ENCODE measurements at places on chromosomes 3 and 15.
A peak's percentile ranks its signal among the peaks of the same experiment; 100 is the strongest.

DNA sequence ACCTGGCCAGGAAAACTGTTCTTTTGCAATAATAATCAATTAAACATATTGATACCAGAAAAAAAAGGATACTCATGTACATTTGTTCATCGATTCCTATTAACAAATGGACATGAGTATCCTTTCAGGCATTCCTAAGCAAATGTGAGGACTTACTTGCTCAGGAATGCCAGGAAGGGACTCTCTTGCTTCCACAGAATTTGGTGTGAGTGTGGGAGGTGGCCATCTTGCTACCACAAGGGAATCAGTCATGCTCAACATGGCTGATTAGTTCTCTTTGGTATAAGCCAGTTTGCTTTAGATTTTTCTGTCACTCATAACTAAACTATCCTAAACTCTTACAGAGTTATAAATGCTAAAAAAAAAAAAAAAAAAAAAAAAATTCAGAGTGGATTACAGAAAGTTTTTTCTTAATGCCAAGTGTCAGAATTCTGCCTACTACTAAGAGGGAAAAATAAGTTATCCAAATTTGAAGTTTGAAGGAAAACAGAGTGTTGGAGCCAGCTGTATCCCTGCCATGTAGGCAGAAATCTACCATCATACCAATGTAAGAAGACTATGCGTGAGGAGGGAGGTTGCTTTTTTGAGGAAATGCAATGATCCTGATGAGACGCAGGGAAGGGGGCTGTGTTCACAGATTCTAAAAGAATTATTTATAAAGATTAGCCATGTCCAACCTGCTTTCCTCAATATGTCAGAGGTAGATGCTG lies 98.7 kb downstream of the PLD1 start:
- peak; percentile 60 for DNase-seq

DNA sequence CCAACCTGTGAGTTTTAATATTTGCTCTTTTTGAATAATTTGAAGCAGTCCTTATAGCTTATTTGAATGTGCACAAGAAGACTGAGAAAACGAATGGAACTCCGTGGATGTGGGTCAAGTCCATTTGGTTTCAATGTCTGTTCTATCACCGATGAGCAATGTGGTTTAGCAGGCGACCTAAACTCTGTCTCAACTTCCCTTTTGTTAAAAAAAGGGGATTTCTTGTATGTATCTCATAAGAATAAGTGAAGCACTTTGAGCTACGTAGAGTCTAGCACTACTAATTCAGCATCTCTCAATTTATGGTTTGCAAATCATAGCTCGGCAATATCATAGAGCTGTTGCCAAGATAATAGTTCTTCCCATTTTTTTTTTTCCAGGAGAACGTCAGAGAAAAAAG lies 4.6 kb upstream of the SKIL start:
- DNase-seq = no peak

GRCh38 chr3:57929988-57930387 lies 78.2 kb upstream of the FLNB start:
- DNase-seq = no peak

DNA sequence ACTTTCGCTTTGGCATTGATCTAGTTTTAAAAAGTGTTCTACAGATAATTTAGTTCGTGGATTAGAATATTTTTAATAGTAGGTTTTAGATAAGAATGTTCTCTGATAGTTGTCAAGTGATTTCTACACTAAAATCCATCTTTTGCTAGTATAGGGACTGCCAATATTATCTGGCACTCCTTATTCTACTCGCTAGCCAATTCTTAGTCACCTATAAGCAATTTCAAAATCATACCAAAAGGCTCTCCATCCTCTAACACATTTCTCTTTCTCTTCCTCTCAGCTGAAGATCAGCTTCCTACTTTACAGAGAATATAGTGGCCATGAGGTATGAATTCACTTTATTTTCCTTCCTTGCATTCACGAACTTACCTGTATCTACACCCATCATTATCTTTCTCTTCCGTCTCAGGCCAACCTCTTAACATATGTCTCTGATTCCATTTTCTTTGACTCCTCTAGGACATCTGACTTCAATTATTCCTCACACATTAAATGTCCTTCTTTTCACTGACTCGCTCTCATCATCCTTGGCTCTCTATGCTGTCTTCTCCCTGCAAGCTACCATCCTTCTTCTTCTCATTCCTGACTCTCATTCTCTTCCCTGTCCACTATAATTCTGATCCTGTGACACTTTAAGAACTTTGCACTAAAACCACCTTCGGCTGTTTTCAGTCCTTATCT lies 35.5 kb downstream of the C3orf80 start:
- no peak for DNase-seq

DNA sequence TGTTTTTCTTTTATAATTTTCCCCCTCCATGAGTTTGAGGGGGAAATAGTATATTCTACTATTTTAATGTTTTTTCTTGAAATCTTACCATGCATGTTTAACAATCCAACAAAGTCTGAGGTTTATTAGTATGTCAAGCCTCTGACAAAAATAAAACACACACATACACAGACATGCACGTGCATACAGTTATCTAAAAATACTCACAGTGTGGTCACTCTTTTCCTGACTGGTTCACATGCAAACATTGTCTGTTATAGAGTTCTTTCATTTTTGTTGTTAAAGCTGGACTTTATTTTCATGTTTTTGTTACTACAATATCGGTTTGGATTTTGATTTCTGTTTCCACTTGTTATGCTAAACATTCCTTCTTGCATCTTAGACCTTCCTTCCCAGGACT lies 236.6 kb downstream of the MFSD1 start:
- no peak for DNase-seq

Data from EH (cell line).